CD4-positive, alpha-beta T cell treated with Interleukin-6 at 100 ng/mL for 8 hours (primary cell): ENCODE measurements at places on chromosomes 3 and 15.

DNA sequence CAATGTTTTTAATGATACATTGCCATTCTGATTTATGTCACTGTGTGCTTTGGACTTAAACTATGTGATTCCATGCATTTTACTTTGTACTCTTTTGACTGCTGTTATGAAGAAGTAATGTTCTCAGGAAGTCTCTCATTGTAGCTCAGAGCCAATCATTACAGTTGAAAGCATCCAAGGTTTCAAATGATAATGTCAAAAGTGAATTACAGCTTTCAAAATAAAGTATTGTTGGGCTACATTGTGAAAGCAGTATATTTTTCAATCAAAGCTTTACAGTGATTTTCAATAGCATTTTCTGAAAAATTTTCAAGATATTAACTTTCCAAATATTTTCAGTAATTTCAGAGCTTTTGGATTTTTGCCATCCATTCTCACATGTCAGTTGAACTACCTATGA, 243.6 kb downstream of the ZIC4 start:
- DNase-seq, result no peak

GRCh38 chr3:74801924-74802323, 187.5 kb upstream of the CNTN3 start:
- DNase-seq, result no peak

GRCh38 chr3:163476179-163476578, 1602.1 kb downstream of the SI start:
- DNase-seq, result no peak

GRCh38 chr3:42758126-42758525, 14.9 kb downstream of the CCDC13 start:
- no peak for DNase-seq

GRCh38 chr3:30578479-30578878, 27.9 kb upstream of the TGFBR2 start:
- DNase-seq, result no peak

DNA sequence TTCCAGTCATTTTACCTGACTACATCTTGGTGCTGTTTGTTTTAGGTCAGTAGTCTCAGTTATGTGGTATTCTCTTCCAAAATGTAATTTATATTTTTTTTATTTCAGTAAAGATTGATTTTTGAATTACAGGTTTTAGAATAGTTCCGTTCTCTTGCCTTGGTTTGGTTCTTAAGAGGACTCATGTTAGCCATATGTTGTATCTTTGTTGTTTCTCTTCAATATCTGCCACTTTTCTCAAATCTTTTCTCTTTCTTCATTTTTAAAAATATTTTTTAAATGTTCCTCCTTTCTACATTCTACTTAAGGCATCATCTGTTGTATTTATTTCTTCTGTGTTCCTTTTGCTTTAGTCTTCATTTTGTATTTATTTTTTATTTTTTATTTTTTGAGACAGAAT, 5.6 kb upstream of the UBL7 start:
- no peak for DNase-seq

DNA sequence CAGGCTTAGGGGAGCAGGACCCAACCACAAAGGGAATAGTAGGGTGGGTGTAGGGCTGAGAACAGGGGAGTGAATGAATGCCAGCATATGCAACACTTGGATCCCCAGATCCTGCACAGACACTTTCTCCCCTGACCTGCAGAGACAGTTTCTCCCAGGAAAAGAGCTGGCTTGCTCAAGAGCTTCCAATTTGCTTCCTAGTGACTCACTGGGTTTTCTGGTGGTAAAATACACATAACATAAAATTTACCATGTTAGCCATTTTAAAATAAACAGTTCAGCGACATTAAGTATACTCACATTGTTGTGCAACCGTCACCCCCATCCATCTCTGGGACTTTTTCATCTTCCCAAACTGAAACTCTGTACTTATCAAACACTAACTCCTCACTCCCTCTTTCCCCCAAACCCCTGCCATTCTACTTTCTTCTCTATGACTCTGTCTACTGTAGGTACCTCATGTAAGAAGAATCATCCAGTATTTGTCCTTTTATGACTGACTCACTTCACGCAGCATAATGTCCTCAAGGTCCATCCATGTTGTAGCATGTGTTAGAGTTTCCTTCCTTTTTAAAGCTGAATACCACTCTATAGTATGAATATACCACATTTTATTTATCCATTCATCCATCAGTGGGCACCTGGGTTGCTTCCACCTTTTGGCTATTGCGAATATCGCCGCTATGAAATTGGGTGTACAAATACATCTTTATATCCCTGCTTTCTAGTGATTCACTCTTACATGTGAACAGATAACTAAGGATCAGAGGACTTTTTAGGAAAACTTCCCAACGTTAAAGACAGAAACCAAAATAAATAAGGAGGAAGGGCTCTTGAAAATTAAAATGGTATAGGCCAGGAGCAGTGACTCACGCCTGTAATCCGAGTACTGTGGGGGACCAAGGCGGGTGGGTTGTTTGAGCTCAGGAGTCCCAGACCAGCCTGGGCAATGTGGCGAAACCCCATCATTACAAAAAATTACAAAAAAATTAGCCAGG, 95.6 kb upstream of the TJP1 start:
- DNase-seq, result no peak

- DNase-seq, result peak; percentile 57
Measured at GRCh38 chr3:46705022-46705530, 3.9 kb downstream of the TMIE start.

GRCh38 chr3:153274561-153274960, 112.5 kb downstream of the RAP2B start:
- DNase-seq, result no peak

DNA sequence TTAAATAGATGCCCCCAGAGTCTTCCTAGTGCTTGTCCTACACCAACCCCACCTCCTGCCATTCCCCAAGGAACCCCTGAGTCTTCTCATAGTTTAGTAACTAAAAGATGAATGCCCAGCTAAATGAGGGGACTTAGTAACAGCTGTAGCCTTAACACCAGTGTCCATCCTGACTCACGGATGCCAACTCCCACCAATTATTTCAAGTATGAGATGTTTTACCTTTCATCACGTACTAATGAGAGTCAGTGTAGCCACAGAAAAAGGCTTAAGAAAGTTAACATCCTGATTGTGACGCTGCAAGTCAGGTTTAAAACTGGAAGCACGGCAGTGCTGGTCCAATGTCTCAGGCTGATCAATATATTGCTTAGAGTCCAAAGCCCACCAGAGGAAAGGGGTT, 109.9 kb downstream of the FMN1 start:
- DNase-seq, result no peak

DNA sequence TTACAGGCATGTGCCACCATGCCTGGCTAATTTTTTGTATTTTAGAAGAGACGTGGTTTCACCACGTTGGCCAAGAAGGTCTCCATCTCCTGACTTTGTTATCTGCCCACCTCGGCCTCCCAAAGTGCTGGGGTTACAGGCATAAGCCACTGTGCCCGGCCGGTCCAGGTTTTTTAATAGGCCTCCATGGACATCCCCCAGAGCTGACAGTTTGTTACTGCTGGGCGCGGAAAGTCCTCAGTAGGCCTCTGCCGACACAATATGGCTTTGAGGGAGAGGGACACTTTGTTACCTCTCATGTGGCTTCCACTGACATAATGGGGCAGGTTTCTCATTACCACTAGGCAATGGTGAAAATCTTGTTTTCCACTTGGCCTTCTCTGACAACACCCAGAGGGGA, 152.0 kb downstream of the WNT7A start:
- DNase-seq, result no peak

- DNase-seq, result no peak
Measured at GRCh38 chr3:117671722-117672318, 962.2 kb downstream of the TUSC7 start.

- no peak for DNase-seq
Measured at GRCh38 chr3:66038726-66039589, at the start of gene MAGI1. MAGI1 (minus strand) TSS chr3:66038918; CDS start chr3:66038308, 610 bp downstream.

DNA sequence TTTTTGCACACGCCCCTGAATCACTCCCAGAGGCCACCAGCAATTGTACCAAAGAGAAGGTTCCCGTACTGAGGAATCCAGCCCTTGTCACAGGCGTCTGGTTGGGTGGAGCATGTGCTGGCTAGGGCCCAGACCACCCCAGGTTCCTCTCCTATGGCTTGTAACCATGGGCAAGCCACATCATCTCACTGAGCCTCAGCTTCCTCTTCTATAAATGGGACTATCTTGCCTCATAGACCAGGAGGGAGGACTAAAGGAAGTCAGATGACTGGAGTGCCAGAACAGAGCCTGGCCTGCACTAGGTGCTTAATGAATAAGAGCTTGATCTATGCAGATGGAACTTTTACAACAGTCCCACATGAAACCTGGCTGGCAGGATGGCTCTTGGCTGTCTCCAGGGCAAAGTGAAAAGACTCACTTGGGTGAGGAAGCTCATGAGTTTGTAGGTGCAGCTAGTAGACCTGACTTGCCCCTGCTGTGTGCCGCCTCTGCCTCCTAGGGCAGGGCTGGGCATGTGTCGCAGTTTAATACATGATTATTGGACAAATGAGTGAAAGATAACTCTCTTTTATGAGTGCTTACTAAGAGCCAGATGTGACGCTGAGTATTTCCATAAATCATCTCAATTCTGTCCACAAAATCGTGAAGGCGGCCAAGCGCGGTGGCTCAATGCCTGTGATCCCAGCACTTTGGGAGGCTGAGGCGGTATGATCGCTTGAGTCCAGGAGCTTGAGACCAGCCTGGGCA, 29.3 kb downstream of the CTSH start:
- no peak for DNase-seq

DNA sequence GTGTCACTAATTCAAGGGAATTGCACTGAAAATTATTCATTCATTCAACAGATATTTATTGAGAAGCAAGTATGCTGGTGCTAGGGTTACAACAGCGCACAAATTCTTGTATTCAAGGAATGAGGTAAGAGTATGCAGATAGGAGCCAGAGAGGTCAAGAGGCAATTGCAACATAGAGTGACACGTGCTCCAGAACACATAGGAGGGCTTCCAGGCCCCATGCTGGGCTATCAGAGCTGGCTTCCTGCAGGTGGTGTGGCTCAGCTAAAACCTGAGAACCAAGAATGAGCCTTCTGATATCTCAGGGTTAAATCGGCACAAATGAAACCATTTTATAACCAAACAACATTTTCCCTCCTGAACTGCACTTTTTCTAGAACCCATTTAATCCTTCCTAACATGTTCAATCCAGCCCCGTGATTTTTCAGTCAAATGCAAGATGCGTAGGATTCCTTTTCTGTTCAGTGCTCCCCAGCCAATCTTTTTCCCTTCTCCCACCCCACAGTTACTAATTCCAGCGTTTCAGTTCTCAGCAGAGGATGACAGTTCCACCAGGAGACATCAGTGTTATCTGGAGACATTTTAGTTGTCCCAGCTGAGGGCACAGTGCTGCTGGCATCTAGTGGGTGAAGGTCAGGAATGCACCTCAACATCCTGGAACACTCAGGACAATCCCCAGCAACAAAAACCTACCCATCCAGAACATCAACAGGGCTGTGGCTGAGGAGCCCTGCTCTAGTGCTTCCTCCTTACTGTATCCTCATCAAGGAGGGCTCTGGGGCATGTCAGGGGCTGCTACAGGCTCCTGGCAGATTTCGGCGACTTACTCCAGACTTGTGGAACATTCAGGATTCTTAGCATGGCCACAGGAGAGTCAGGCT, 13.1 kb downstream of the CCR5AS start:
- DNase-seq, result no peak

DNA sequence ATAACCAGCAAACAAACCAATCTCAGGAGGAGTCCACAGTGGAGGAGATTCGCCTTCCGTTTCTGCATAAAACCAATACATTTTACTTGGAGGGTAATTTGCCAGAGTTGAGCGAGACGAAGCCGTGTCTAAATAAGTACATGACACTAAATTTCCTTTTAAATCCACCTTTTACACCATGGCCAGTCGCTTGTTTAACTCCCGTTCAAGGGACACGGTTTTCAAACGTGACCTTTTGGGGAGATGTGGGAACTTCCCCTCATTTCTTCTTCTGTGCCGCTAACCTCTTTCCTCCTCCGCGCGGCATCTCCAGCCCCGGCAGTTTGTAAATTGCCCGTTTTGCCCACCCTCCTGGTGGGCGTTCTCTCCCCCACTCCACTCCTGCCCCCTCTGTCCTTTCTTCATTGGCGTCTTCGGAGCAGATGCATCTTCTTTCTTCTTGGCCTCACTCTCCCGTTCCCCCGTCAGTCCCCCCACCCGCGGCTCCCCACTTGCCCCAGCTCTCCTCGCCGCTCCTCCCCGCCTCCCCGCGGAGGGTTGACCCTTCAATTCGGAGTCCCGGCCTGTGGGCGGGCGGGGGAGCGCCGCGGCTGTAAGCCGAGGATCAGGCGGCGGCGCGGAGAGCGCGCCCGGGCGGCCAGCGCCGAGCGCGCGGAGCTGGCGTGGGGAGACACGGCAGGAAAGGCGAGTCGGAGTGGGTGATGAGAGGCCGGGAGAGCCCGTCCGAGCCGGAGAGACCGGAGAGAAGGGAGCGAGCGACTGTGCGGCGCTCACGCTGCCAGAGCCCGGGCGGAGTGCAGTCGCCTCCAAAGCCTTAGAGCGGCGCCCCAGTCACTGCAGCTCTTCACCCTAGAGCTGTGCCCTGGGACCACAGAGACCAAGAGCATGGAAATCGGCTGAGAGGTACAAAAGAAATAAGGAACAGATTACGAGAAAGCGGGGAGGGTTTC, at the start of gene NLGN1:
Gene NLGN1, plus strand, starts transcription at position 584 of the 950 bp plus-strand sequence.
- no peak for DNase-seq

GRCh38 chr3:157063926-157064325, 96.0 kb downstream of the CCNL1 start:
- DNase-seq, result no peak

DNA sequence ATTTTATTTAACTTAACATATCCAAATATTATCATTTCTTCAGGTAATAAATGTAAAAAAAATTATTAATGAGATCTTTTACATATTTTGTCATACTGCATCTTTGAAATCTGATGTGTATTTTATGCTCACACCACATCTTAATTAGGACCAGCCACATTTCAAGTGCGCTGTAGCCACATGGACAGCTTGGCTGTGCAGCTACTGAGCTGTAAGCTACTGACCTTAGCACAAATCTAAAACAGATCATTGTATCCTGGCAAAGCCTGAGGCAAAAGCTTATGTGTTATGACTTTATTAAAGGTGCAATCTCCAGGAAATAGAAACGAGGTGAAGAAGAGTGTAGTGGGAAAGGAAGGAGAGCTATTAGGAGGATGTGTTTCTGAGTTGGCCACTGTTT, 126.7 kb upstream of the UBE2E2 start:
- no peak for DNase-seq

- DNase-seq, result no peak
Measured at GRCh38 chr3:9786209-9786739, 6.0 kb downstream of the TADA3 start.

- no peak for DNase-seq
Measured at GRCh38 chr15:51181905-51182304, 87.2 kb upstream of the TNFAIP8L3 start.

- DNase-seq, result no peak
Measured at GRCh38 chr15:57947781-57948180, 117.7 kb downstream of the ALDH1A2 start.

DNA sequence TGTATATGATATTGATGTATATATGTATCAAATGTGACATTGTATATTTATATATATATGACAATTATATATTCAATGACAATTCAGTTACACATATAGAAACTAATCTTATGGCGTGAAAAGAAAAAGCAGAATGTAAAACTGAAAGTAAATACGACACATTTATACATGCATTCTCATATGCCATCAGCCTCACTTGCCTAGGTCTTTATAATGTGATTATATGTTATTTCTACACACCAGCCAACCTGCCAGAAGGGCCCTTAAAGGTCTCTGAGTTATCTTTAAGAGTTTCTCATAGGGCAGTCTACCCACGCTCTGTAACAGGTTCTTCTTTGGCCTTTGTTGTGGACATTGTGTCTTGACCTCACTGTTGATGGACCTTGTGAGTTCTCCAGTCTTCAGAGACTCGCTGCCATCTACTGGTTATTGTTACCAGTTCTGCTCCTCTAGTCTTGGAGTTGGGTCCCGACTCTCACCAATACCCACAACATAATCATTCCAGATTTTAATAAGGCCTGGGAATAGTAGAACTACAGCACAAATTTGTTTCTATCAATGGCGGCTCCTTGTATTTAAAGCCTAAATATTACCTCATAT, 371.5 kb upstream of the GOLIM4 start:
- no peak for DNase-seq
